ENCODE measurements at places on chromosomes 7 and 10.

- no peak for DNase-seq
Measured at GRCh38 chr10:92969151-92969550, 91.4 kb upstream of the CYP26C1 start.

- no peak for DNase-seq
Measured at GRCh38 chr10:131814567-131815265, 86.1 kb upstream of the PPP2R2D start.

GRCh38 chr10:113648478-113648877 lies 15.4 kb downstream of the NRAP start:
- DNase-seq: no peak

GRCh38 chr7:83579740-83580139 lies 69.2 kb downstream of the SEMA3E start:
- peak; percentile 40 for DNase-seq

DNA sequence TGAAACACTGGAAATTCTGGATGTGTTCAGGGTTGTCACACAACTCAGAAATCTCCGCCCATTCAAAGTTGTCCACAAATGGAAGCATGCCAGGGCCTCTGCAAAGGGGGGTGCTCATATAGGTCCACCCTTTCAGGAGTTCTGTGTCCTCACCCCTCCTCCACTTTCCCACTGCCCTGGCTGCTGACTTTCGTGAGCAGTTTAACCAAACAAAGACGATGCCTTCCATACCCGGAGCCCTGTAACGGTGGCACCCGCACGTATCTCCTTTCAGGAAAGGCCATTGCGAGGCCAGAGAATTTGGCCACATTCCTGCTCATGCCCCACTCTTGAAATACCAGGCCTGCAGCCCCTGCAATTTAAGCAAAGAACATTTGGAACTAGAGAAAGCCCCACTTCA lies 1.4 kb downstream of the CPXM2 start:
- no peak for DNase-seq

DNA sequence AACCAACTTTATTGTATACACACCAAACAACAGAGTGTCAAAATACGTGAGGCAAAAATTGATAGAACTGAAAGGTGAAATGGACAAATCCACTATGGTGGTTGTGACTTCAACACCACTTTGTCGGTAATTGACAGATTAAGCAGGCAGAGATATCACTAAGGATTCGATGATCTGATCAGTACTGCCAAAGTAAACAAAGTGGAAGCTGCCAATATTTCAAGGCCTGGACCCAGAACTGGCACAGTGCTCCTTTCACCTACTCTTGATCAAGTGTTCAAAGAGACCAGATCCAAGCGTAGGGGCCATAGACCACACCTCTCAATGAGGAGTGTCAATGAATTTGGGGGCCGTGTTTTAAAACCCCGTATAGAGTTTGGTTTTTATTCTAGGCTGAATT lies 167.0 kb downstream of the CDK14 start:
- no peak for DNase-seq

Measured in fibroblast of pulmonary artery (primary cell).